ENCODE measurements at places on chromosomes 13 and 19.

- no peak for DNase-seq
Observed at GRCh38 chr19:39126312-39127187, 964 bp downstream of the PAK4 start.

GRCh38 chr19:17512574-17512939 is 1.1 kb downstream of the PGLS start:
- DNase-seq, result no peak

GRCh38 chr13:72469906-72470305 is 257.5 kb downstream of the MZT1 start:
- DNase-seq, result no peak

- no peak for DNase-seq
Observed at GRCh38 chr19:29397748-29398147, 128.0 kb upstream of the VSTM2B start.

GRCh38 chr13:110638257-110638656 is 22.9 kb downstream of the NAXD start:
- DNase-seq, result no peak

DNA sequence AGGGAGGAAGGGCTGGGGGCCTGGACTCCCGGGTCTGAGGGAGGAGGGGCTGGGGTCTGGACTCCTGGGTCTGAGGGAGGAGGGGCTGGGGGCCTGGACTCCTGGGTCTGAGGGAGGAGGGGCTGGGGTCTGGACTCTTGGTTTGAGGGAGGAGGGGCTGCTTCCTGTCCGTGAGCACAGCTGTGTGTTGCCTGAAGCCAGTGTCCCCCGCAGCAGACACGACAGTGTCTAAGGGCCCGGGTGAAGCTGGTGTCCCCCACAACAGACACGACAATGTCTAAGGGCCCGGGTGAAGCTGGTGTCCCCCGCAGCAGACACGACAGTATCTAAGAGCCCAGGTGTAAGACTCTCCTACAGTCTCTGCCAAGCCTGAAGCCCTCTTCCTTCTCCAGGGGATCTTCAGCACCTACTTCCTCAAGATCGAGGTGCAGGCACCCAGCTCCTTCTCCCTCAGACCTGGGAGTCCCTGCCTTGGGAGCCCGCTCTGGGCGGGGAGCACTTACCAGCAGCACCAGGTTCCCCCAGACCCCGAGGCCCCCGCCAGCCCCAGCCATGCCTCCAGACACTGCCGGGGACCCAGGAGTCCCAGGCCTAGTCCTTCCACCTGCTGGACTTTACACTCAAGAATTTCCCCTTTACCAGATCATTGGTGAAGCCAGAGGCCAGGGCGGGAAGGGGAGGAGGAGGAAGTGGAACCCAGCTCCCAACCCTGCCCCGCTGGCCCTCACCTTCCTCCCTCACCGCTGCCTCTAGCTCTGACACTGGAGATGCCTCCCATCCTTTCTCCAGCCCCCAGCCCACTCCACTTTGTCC is at the start of gene PTPRH:
TSS of gene PTPRH (minus strand) at position 622 of the 813 bp plus-strand sequence. CDS start at position 554, 68 bp downstream.
- DNase-seq, result no peak

GRCh38 chr13:112756081-112756480 is 66.2 kb downstream of the ATP11A start:
- no peak for DNase-seq

- no peak for DNase-seq
Observed at GRCh38 chr13:62997038-62997599, 1581.5 kb upstream of the PCDH20 start.

- DNase-seq, result no peak
Observed at GRCh38 chr13:23941211-23941610, 43.9 kb upstream of the C1QTNF9B start.

- peak; percentile 92 for DNase-seq
Observed at GRCh38 chr13:114035583-114036531, 62.0 kb upstream of the C13orf46 start.

DNA sequence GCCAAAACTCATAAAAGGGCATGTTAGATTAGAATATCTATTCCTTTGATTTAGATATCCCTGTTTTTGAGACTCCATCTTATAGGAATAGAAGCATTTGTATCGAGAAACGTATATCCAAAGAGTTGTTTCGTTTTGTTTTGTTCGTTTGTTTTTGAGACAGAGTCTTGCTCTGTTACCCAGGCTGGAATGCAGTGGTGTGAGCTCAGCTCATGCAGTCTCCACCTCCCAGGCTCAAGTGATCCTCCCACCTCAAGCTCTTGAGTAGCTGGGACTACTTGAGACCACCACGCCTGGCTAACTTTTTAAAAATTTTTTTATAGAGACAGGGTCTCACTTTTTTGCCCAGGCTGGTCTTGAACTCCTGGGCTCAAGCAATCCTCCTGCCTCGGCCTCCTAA is 26.6 kb upstream of the ZMYM5 start:
- DNase-seq, result no peak

GRCh38 chr13:35479706-35480105 is 3.2 kb upstream of the MAB21L1 start:
- DNase-seq, result no peak

DNA sequence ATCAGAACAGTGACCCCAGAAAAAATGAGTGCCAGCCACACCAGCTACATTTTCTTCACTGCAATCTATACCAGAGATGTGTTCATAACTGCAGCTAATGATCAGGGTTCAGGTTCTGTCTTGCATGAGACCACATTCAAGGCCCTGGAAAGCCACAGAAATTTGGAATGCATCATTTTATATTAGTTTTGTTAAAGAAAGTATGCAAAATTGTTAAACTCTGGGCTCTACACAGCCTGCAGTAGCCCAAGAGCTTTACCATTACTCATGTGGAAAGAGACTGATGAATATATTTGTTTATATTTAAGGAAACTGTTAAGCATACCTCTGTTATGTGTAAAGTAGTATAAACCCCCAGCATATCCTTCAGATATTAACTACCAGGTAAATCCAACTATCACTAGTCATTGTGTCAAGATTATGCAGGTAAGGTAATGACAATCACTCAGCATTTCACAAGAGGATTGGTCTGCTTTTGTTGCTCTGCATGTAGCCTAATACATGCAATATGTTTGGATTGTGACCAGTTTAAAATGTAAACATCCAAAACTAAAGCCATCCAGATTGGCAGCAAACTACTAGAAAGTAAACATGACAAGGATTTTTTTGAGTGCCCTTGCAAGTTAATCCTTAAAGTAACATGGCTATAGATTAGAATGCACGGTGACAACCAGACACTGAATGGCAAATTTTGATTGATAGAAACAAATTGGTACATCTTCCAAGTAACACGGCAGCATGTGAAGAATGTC is 429.1 kb upstream of the ARGLU1 start:
- no peak for DNase-seq

DNA sequence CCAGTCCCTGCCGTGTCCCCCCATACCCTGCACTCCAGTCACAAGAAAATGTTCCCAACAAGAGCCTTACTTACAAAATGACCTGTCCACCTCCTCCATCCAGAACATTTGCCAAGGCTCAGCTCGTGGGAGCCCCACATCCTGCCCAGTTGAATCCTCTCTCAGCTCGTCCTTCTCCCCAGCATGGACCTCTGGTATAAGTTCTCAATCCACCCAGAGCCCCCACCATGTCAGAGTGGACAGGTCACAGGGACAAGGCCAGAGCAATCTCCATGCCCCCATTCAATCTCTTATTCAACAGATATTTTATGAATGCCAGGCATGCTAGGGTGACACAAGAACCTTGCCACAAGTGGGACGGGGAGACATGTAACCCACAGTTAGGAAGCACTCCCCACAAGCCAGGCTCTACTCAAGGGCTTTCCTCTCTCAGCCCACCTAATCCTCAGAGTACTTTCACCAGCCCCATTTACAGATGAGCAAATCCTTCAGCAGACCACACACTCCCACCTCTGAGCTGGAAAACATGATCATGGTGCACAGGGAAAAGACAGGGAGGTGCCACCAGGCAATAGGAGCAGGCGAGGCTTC is 15.1 kb downstream of the DEDD2 start:
- no peak for DNase-seq

- DNase-seq, result no peak
Observed at GRCh38 chr13:62038214-62038613, 622.6 kb upstream of the PCDH20 start.

- peak; percentile 95 for DNase-seq
Observed at GRCh38 chr19:37594304-37594981, at the start of the genes ZNF540 and ZNF571. Gene ZNF540, plus strand, starts transcription at chr19:37594876. Its CDS starts 3,572 bp downstream, at chr19:37598448. Gene ZNF571, minus strand, starts transcription at chr19:37594792. Its CDS starts 8,116 bp downstream, at chr19:37586676.

DNA sequence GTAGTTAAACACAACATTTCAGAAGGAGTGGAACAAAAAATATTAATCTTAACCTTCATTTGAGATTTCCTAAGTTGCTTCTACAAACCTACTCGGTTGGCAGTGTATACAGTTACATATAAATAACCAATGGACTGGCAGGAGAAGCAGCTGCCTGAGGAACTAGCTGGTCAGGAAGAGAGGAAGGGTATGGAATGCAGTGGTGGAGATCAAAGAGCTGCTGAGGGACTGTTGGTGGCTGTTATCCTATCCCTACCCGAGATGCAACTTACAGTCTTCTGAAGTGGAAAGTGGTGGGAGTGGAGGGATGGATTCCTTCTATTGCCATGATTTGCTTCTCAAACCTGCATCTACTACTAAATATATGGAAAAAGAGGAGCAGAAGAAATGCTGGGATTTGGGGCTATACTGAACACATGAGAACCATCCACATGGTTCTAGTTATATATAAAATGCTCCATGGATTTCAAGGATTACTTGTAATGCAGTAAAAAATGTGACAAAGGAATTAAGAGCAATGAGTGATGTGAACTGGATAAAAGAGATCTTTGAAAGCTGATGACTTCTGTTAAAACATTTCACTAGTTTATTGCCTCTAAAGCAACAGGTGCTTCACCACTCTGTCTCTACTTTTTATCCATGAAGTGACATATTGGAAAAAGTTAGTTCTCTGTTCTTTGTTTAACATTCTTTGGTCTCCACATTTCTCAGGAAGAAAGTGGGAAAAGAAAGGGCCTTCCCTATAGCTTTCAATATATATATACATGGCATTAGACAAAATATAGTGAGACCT is 29.9 kb downstream of the MICU2 start:
- DNase-seq, result no peak
